ENCODE measurements at places on chromosomes 12 and 14. TPM values are rescaled to one million over a fixed set of nuclear protein-coding genes. Genes with fewer than 3 reads are reported as not detected.

The PIP4K2C gene
- 48.0 TPM for total RNA-seq

The TSHR gene
- total RNA-seq = not detected

The TPH2 gene
- 0.26 TPM for total RNA-seq

The RASSF8 gene
- 15.8 TPM for total RNA-seq

The CPNE6 gene
- total RNA-seq = not detected

The BDKRB1 gene
- not detected for total RNA-seq

The GPR84 gene
- total RNA-seq = not detected

The GAPDH gene
- total RNA-seq = 311 TPM

The MRPL42 gene
- 21.4 TPM for total RNA-seq

The RPGRIP1 gene
- total RNA-seq = not detected

The PLBD1 gene
- 4.6 TPM for total RNA-seq

The SERPINA4 gene
- 57.6 TPM for total RNA-seq

The PDZRN4 gene
- total RNA-seq = 0.52 TPM

The PZP gene
- not detected for total RNA-seq

The IL31 gene
- not detected for total RNA-seq

The CCDC92 gene
- total RNA-seq = 25.1 TPM

The KIF21A gene
- total RNA-seq = 49.1 TPM

The C1R gene
- total RNA-seq = 113 TPM

The DNAJC22 gene
- 10.9 TPM for total RNA-seq

The DDX54 gene
- 52.7 TPM for total RNA-seq

The MSI1 gene
- total RNA-seq = 0.66 TPM

The FLVCR2 gene
- 1.3 TPM for total RNA-seq

The KRT78 gene
- total RNA-seq = not detected

The GRIN2B gene
- under 0.01 TPM for total RNA-seq

The VWF gene
- total RNA-seq = 78.1 TPM

The KCNC2 gene
- 0.26 TPM for total RNA-seq

The RERGL gene
- total RNA-seq = 3.9 TPM

The TMEM263 gene
- 33.5 TPM for total RNA-seq

The TAS2R46 gene
- 3.9 TPM for total RNA-seq

The SAV1 gene
- 94.9 TPM for total RNA-seq

The VRTN gene
- total RNA-seq = not detected

The LRFN5 gene
- 4.9 TPM for total RNA-seq

The ZCRB1 gene
- total RNA-seq = 32.2 TPM

The KLRD1 gene
- total RNA-seq = under 0.01 TPM

The PMEL gene
- total RNA-seq = 2.6 TPM

The LRRC10 gene
- total RNA-seq = not detected

The ATP2B1 gene
- 37.9 TPM for total RNA-seq

The TAS2R43 gene
- 4.9 TPM for total RNA-seq

The TAMALIN gene
- total RNA-seq = 19.4 TPM

The KITLG gene
- 4.4 TPM for total RNA-seq

The APOLD1 gene
- total RNA-seq = 23.4 TPM

The RAB2B gene
- total RNA-seq = 15.6 TPM

The TIMELESS gene
- total RNA-seq = 4.7 TPM

The SERPINA10 gene
- total RNA-seq = not detected

The HHIPL1 gene
- 0.26 TPM for total RNA-seq

The STXBP6 gene
- 20.1 TPM for total RNA-seq

The TAS2R30 gene
- 12.2 TPM for total RNA-seq
